T-cell (primary cell): ENCODE measurements at places on chromosomes 11 and 22. TPM values are rescaled to one million over a fixed set of nuclear protein-coding genes. Genes with fewer than 3 reads are reported as not detected.

Gene ELF5
- total RNA-seq, result not detected

Gene MS4A3
- total RNA-seq, result 0.43 TPM

Gene POLA2
- 15.1 TPM for total RNA-seq

Gene OR4C12
- not detected for total RNA-seq

Gene RTN4R
- total RNA-seq, result 4.1 TPM

Gene OR5B21
- total RNA-seq, result 0.90 TPM

Gene UBQLN3
- not detected for total RNA-seq

Gene TMEM191B
- 12.0 TPM for total RNA-seq

Gene SSTR3
- 4.6 TPM for total RNA-seq

Gene RIMBP3C
- total RNA-seq, result not detected

GRCh38 chr11:34501949-34502348 lies 11.6 kb downstream of the ELF5 start:
- no peak for DNase-seq

- DNase-seq, result peak; percentile 16
Observed at GRCh38 chr11:32809313-32809712, 14.9 kb upstream of the CCDC73 start.

- no peak for DNase-seq
Observed at GRCh38 chr11:108525161-108525560, 27.0 kb upstream of the POGLUT3 start.

DNA sequence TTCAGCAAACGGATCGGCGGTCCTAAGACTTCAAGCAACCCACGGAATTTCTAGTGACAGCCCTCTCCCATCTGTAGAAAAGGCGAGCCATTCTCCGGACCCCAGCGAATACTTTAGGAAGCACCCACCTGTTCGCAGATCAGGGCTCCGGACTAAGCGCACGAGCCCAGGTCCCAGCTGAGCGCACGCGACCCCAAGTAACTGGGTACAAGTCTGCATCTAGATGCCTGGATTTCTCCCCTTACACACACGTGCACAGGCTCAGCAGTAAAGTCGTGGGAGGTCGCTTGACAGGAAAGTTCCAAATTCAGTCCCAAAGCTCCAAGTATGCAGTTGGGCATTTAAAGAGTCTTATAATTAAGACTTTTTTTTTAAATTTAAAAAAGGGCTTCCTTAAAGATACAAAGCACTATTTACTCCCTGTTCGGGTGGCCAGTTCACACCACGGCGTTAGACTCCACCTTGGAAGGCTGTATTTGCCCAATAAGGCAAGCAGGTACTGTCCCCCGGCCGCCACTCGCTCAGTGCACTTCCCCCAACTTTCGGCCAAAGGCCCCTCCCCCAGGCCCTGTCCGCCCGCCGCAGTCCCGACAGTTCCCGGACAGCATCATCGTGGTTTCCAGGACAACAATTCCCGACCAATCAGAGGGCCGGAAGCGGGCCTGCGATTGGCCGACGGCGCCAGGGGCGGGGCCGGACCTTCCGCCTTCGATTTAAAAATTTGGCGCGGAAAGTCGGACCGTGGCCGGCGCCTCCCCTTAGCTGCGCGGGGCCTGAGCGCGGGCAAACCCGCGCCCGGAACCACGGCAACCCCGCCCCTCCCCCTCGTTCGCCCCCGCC lies at the start of gene E2F8:
Gene E2F8 (minus strand): TSS at position 526 of the 840 bp plus-strand sequence. CDS start 824 bp downstream, outside the sequence.
- DNase-seq, result peak; percentile 66

GRCh38 chr11:96090711-96091110 lies 166.8 kb upstream of the MTMR2 start:
- DNase-seq, result no peak

GRCh38 chr11:68211546-68211945 lies 1.6 kb downstream of the KMT5B start:
- no peak for DNase-seq

DNA sequence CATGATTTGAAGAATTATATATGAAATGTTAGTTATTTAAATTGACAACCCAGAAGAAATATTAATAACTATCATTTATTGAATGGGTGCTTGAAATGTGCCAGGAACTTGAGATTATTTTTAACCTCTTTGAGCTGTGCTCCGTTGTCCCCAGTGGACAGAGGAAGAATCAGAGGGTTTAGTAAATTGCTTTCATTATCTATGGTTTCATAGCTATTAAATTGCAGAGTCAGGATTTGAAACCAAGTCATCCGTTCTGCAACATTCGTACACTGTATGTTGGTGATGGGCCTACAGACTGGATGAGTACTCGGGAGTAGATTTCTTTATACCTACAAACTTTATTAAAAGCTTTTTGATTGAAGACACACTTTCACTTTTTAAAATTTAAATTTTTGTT lies 4.9 kb downstream of the HSD17B12 start:
- no peak for DNase-seq

- no peak for DNase-seq
Observed at GRCh38 chr22:30885591-30885990, 83.0 kb downstream of the MORC2 start.

DNA sequence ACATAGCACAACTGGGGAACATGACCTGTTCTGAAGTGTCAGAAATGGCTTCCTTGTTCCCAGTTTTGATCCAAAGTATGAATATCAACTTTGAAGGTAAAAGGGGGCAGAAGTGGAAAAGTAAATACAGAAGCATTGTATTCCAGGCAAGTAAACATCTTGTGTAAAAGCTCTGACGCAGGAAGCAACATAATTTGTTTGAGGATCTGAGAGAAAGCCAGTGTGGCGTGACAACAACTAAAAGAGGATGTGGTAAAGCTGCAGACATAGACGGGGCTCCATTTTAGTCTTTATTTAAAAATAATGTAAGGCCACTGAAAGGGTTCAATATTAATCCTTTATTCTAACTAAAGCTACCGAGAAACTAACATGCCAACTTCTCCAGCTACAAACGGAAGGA lies 310.2 kb downstream of the DLG2 start:
- no peak for DNase-seq

DNA sequence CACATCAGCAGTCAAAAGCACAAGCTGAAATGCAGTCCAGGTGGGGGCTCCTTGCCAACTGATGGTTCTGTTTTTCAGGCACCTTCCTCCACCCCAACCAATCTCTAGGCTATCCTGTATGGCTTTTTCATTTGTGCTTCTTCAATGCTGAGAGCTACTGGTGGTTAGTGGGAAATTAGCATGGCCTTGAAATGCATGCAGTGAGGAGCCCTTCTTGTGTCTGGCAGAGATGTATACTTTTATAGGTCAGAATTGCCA lies 167.4 kb downstream of the NAV2 start:
- no peak for DNase-seq

GRCh38 chr11:19432370-19433061 lies 191.8 kb upstream of the E2F8 start:
- DNase-seq, result no peak

DNA sequence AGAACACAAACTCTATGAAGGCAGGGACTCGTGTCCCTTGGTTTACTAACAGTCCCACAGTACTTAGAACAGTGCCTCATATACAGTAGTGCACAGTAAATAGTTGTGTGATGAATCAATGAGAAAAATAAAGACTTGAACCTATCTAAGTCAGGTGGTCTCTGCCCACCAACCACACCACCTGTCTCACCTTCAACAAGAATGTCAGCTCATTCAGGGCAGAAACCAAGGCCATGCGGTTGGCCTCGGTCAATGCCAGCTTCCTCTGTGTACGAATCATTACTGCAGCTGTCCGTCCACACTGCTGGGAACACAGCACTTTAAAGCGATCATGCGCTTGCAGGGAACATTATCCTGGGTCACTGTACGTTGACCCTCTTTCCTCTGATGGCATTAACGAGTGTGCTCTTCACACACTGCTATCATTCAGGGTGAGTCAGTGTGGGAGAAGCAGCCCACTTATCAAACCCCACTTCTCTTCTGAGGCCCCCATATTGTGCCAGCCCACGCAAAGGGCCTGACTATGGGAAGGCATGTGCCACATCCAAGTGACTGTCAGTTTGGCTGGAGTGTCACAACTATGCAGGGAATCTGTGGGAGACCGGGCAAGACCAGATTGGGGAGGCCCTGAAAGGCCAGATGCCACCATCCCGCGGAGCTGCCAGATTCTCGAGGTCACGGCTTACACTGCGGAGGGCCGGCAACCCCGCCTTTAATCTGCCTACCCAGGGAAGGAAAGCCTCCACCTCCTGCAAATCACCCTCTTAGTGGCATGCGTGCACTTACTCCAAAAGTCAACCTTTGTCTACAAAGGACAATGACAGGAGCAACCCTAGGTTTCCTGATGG lies 36.1 kb downstream of the LARGE1 start:
- DNase-seq, result no peak

DNA sequence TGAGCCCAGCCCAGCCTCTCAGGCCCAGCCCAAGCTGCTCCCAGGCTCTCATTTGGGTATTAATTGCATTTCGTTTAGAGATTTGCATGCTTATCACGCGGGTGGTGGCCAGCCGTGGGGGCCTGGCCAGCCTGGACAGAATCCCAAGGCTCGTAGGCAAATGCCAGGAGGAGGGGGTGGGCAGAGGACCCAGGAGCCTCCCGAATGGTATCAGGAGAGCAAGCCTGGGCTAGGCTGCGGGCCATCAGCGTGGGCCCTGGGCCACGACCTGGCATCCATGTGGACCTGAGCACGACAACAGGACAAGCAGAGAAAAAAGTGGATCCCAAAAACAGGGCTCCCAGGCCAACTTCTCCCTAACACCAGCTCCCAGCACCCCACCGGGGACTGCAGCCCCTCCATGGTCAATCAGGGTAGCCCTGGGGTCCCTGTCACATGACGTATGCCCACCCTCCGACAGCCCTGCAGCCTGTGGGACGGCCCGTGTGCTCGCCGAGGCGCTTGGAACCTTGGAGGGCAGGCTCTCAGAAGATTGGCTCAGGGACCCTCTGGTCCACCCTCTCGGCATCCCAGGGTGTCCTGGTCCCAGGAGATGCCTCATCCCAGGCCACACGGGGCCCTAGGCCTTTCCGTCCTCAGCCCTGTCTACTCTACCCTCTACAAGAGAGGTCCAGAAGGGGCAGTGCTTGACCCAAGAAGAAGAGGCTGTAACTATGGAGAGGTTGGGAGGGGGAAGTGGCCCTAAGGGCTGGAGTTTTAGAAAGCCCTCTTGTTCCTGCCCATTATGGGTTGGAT lies 8.8 kb downstream of the ASCL2 start:
- no peak for DNase-seq

- DNase-seq, result no peak
Observed at GRCh38 chr22:22397875-22398524, 110.5 kb downstream of the ZNF280B start.

- no peak for DNase-seq
Observed at GRCh38 chr11:46421257-46421880, 29.8 kb upstream of the CHRM4 start.

DNA sequence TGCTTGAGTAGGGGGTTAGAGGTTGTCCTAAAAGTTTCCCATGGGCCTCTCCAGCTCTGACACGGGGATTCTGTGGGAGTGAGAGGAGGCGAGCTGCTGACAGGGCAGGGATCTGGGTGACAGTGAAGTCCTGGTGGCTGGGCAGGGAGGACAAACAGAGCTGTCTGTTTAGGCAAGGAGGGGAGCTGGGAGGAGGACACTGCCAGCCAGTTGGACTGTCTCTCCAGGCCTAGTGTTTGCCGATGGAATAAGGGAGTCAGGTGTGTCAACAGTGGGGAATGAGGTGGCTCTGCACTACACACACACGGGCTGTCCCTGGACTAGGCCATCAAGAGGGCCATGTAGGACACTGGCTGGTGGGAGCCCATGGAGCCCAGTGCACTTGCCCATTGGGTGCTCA lies 20.6 kb upstream of the SYT7 start:
- DNase-seq, result no peak

DNA sequence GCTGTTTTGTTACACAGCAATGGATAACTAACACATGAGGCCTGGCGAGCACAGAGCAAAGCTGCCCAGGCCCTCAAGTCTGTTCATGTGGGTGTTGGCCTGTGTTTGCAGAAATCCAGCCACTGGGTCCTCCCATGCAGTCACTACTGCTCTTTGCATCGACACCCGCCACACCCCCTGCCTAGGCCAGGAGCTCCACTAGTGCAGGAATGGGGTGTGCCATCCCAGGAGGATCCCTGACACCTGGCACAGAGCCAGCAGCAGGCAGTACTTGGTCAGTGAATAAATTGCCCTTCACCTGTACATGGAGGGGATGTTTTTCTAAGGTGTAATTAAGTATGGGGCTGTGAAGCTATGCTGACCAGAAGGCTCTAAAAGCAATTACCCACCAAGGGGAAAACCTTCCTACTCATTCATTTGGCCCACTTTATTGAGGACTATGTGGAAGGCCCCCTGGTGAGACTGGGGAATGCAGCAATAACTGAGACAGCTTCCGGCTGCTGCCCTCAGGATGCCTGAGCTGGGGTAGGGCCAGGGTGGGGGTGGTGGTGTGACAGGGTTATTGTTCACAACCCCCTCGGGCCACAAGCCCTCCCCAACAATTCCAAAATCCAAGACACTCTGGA lies 160.8 kb downstream of the CRYBB2 start:
- DNase-seq, result no peak

GRCh38 chr22:21634081-21634480 lies 1.5 kb downstream of the CCDC116 start:
- DNase-seq, result no peak

- no peak for DNase-seq
Observed at GRCh38 chr11:87295237-87295636, 257.5 kb downstream of the TMEM135 start.

GRCh38 chr11:69905611-69906452 lies 86.6 kb upstream of the FGF3 start:
- no peak for DNase-seq

DNA sequence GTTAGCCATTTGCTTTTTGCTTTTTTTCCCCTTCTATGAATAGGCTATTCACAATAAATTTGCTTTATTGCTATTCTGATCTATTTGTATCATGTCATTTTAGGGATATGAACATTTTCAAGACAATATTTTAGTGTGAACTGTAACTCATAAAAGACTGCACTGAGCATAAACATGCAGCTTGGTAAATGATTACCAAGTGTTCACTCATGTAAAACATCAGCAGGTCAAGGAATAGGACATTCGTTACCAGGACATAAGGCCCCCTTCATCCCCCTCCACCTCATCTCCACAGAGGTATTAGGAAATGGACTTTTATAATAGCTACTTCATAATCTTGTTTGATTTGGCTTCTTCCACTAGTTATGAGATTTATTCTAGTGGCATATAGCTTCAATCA lies 12.4 kb downstream of the NLRP14 start:
- DNase-seq, result no peak

DNA sequence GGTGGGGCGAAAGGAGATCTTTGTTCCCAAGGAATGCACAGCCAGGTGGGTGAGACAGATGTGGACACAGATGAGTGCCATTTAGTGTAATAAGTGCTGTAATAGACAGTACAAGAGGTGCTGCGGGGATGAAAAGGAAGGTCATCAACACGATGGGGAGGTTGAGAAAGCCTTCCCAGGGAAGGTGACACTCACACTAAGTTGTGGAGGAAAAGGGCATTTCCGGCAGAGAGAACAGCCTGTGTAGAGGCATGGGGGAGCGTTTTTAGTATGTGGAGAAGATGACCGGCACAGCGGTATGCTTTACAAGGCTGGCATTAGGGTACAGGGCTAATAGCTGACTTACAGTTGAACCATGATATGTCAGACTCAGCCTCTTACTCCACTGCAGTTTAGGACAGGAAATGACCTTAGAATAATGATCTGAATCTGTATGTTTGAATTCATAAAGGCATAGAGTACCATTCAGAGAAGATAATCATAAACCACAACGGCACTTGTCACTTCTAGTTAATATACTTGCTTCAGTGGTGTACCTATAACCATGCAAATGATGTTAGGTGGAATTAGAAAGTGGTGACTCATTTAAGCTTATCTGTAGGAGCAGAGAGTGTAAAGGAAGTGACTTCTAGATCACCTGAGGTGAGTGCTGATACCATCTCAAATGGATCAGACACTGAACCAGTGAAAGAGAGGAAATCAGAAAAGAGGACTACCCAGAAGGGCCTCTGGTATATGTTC lies 60.6 kb downstream of the FAM83F start:
- no peak for DNase-seq
